Tibial nerve (tissue), 4 donors: ENCODE measurements at places on chromosomes 5 and 9.

GRCh38 chr9:15846611-15847010 is 293.8 kb downstream of the CCDC171 start:
- DNase-seq, result no peak

DNA sequence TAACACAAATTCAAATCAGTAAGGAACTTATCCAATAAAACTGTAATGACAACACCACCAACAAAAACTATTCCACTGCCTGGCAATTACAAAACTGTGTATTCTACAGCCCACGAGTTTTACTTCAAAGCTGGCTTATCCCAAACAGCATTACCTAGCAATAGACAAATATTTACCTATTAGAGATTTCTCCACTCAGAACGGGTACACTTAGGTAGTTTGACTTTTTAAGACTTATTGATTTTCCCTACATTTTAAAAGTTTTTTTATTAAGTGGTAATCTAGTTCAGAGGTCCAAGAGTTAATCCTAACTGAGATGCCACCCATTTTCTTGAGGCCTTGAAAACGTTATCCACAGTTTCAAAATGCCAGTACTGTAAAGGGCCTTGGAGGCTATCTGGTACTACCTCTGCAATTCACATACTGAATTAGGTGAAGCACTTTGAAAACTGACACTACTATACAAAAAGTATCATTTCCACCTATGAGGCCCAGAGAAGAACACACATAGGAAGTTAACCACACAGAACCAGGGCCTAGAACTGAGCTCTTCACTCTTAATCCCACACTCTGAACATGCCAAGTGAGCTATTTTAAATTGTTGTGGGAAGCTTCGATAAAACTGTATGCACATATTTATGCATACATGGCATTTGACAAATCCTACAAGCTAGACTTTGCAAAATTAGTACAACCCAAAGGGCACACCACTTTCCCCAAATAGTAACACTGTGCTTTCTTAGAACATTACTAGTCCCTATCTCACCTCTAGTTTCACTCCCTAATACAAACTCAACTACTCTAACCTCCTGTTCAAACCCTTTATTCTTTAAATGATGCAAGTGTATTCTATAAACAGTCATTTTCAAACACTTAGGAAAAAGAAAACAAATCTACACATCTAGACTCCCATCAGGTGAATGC is 2.1 kb downstream of the NADK2 start:
- DNase-seq, result no peak

GRCh38 chr9:107925749-107926297 is 436.3 kb upstream of the KLF4 start:
- no peak for DNase-seq

DNA sequence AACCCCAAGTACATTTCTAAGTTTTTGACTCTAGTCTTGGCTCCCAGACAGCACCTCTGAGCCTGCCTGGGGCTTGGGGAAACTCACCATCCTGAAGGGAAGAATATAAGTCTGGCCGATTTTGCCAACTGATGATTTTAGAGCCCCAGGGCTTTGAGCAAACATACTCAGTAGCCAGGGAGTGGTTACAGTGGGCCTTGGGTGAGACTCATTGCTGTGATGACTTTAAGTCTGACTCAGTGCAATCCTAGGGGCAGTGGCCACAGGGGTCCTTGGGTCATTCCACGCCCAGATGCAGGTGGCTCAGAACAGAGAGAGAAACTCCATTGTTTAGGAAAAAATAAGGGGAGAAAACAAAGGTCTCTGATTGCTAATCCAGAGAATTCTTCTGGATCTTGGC is 312.0 kb upstream of the EDIL3 start:
- DNase-seq, result no peak

DNA sequence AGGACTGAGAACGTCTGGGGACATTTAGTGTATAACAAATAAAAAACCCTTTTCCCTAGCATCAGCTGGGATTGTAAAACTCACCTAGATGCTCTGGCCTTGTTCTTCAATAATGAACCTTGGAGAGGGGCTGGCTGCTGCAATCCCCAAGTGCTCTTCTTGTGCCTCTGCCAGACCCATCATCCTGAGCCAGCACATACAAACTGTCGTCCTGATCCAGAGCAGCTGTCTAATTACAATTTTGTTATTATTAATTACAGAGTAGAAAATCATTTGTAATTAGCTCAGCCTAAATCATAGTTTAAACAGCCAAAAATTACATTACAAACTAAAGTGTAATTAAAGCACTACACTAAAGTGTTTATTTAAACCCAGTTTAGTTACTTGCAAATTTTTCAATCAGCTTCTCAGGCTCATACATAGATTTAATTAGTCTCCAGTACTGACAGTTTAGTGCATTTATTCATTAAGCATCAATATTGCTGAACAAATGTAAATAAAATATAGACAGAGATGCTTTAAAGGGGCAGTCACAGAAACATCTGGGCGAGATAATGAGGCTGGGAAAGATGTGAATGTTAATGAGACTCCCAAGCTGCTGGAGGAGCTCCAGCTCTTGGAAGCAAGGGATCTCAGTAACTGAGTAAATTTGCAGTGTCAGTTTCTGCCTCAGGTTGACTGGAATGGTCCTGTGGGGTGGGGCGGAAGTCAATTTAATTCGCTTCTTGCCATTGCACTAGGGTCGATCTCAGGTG is 632.3 kb upstream of the TLE4 start:
- DNase-seq, result no peak

DNA sequence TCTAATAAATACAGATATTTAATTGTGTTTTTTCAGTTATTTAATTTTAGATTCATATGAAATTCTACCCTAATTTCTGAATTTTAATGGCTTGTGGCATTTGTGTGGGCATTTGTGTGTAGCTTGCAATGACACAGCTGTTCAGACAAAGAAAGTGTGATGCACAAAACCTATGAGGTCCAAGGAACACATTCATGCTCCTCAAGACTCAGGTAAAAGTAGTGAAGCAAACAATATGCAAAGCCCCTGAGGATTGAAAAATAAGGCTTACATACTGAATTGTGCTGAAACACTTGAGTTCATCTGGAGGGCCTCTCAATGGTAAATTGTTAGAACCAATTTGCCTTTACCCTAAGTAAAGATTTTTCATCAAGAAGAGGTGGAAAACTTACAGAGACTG is 28.1 kb downstream of the IL7R start:
- no peak for DNase-seq

DNA sequence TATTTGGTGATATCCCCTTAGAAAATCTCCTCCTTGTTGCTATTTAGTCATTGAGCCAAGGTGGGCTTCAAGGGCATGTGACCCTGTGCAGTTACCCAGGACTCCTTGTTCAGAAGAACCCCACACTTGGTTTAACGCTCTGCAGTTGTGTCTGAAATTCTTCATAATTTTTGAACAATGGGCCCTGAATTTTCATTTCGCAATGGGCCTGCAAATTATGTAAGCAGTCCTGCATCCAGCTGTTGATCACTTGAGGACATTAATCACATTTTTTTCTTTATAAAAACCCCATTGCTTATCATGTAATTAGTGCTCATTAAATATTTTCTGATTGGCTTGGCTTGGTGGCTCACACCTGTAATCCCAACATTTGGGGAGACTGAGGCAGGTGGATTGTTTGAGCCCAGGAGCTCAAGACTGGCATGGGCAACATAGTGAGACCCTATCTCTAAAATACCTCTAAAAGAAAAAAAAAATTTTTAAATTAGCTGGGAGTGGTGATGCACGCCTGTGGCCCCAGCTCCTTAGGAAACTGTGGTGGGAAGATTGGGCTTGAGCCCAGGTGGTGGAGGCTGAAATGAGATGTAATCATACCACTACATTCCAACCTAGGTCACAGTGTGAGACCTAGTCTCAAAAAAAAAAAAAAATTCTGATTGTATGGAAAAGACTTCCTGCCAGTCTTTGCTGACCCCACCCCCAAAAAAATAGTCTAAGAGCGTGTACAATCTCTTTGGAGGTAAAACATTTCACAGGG is 194.2 kb upstream of the HAPLN1 start:
- no peak for DNase-seq

- no peak for DNase-seq
These were observed 618.3 kb downstream of the NR2F1-AS1 start for GRCh38 chr5:92962752-92963151.

DNA sequence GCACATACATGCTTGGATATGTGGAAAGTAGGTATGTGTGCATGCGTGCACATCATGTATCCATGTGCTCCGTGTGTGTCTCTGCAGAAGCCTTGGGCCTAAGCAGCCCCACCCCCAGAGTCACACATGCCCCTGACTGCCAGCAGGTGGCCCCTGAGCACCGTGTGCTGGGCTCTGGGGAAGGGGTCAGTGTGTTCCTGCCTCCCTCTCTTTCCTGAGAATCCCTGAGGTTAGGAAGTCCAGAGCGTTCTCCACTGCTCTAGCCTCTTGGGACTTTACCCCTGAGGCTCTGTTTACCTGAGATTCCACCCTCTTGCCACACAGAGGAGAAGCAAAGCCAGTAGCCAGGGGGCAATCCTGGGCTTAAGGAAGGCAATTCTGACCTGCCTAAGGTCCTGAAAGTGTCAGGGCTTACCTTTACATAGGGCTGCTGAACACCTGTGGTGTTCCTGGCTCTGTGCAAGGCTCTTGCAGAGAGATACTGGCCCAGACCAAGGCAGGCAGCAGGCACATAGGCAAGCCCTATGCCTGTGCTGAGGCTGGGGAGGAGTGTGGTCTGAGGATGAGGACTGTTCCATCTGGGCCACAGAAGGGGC is 207.3 kb downstream of the TMEM38B start:
- no peak for DNase-seq

DNA sequence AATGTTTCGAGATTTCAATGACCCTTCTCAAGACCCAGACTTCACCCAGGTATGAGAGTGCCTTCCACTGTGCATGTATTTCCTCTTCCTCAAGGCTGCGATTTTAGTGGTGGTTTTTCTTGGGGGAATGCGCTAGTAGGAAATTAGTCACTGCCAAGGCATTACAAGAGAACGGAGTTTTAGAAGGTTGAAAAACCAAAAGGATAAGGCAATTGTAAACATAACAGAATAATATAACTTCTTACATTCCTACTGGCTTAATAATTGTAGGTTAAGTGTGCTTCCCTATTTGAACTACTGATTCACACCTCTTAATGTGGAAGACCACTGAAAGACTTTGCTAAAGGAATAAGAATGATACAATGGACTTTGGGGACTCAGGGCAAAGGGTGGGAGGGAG is 38.9 kb downstream of the ACO1 start:
- DNase-seq, result no peak

GRCh38 chr9:127652733-127653132 is 40.7 kb downstream of the STXBP1 start:
- DNase-seq, result no peak

DNA sequence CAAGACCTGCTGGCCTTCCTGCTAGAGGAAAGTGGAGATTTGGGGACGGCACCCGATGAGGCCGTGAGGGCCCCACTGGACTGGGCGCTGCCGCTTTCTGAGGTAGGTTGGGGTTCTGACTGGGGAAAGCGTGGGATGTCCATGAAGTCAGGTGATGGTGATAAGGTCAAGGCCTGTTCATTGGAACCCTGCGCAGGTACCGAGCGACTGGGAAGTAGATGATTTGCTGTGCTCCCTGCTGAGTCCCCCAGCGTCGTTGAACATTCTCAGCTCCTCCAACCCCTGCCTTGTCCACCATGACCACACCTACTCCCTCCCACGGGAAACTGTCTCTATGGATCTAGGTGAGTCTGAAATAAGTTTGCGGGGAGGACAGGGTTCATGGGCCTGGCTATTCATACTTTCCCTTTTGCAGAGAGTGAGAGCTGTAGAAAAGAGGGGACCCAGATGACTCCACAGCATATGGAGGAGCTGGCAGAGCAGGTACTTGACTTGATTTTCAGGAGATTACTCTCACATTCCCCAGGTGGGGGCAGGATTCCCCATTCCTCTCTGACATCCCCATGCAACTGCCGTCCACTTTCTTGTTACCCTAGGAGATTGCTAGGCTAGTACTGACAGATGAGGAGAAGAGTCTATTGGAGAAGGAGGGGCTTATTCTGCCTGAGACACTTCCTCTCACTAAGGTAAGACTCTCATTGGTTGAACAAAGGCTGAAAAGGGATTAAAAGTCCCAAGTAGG is 505 bp downstream of the CREB3 start:
- no peak for DNase-seq

DNA sequence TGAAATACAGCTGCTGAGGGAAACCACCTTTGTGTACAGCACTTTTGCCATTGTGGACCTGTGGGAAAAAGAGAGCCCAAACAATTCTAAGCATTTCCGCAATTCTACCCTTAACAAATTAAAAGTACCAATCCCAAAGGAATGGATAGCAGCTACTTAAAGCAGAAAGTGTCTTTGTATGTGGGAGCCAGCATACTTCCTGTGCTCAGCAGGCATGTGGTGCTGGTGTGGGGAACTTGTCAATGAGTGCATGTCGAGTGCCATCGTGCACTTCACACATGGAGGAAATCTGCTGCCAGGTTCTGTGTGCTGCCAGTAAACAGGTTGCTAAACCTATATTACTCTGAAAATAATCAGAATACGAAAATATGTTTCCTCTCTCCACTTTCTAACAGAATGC is 399.0 kb downstream of the LRRC70 start:
- DNase-seq, result no peak

DNA sequence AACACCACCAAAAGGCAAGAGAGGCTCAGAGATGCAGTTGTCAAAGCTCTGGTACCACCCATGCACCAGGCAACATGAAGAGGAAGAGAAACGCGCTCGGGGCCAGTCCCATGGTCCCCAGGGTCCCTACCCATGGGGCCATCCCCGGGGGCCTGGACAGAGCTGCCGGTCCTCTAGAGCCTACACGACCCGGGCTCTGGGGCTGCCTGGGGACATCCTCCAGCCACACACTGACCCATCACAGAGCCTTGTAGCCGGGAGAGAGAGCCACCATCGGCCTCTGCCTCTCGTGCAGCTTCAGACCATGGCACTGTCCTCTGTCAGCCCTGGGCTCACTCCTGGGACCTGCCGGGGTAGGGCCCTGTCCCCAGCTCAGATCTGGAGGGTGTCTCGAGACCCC is 23.7 kb downstream of the VAV2 start:
- DNase-seq, result no peak

GRCh38 chr9:108489567-108489966 is 366.2 kb downstream of the ACTL7B start:
- DNase-seq, result no peak

DNA sequence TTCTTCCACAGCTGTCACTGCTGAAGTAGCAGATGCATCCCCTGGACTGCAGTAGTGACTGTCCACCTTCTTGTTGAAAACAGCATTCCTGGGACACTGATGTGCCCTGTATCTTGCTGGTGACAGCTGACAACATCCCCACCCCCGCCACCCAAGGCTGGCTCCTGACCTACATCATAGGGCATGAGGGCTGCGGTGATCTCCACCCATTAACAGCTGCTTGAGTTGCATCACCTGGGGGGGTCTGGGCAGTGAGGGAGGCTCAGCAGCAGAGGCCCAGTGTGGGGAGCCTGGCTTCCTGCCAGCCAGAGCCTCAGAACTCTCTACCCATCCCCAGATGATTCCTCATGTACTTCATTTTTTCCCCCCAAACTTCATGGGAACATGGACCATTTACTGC is 4.1 kb downstream of the PRUNE2 start:
- DNase-seq, result no peak

DNA sequence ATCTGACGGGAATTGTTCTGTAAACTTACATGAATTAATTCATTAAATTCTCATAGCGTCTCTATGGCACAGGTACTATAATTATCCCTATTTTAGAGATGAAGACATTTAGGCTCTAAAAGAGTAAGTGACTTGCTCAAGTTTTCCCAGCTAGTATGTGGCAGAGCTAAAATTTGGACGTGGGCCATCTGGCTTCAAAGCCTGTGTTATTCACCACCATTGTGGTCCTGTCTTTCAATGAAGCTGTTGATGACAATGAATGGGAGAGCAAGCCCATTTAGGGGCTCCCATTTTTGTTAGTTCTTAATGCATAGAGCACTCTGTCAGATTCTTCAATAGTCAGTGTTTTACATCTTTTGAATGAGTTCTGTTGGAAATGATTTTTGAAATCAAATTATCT is 236.0 kb upstream of the CD180 start:
- DNase-seq, result no peak

- DNase-seq, result no peak
These were observed 75.5 kb downstream of the SSBP2 start for GRCh38 chr5:81675420-81675819.
